ENCODE measurements at places on chromosomes 4 and X. TPM values are rescaled to one million over a fixed set of nuclear protein-coding genes. Genes with fewer than 3 reads are reported as not detected.

DNA sequence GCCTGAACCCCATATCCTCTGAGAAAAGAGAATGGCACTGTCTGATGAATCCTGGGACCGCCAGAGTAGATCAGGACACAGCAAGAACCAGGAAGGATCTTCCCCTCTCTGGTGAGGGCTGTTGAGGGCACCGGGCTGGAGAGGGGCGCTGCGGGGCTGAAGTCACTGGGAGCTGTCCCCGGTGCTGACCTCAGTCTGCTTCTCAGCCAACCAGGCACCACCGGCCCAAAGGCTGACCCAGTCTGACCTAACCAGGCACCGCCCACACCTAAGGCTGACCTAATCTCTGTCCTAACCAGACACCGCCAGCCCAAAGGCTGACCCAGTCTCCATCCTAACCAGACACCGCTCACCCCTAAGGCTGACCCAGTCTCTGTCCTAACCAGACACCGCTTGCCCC, 82.8 kb downstream of the CPZ start:
- peak; percentile 5 for DNase-seq
- no peak overlapping the region for H3K4me3 ChIP-seq
- H3K4me1 ChIP-seq: no peaks in the 10 kb centered on the region

HPSE gene
- 5.5 TPM for total RNA-seq

DNA sequence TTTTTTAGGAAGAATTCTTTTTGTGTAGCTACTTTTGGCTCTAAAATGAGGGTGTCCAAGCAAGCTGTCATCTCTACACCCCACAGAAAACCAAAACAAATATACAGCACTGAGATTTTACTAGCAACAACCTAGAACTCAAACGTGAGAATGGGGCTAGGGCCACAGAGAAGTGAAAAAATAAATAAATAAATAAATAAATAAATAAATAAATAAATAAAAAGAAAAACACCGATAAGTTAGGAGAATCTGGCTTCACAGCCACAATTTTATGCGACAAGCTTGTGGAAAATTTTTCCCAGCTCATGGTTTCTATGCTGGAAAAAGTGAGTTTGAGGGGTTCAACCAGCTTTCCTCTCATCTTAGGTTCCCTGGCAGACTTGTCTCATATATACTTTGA, 324.6 kb upstream of the TACR3 start:
- no peak overlapping the region for H3K27ac ChIP-seq
- H3K27me3 ChIP-seq: no peaks in the 10 kb centered on the region
- H3K4me1 ChIP-seq: no peaks in the 10 kb centered on the region
- H3K4me3 ChIP-seq: no peak overlapping the region

CT83 gene
- not detected for total RNA-seq

UGT2A3 gene
- not detected for total RNA-seq

DNA sequence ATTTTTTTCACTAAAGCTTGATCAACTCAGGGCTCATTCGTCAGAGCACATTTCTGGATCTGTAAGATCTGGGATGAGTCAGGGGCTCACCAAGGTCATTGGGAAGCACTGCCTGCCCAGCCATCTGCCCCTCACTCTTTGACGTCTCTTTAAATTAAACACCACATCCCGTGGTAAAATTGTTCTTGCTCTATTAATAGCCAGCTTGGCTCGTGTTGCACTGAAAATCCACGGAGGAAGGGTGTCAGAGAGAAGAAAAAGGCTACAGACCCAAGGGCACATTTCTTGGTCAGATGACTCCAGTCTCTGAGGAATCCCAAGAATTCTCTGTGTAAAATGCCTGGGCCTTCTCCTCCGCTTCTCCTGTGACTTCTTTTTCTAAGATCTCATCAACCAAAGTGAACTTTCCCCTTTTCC, 45.7 kb upstream of the GATB start:
- DNase-seq: no peak
- H3K27me3 ChIP-seq: no peaks in the 10 kb centered on the region
- H3K27ac ChIP-seq: no peak overlapping the region

- no peaks in the 10 kb centered on the region for H3K36me3 ChIP-seq
- DNase-seq: no peak
- no peak overlapping the region for H3K27ac ChIP-seq
- no peaks in the 10 kb centered on the region for H3K4me1 ChIP-seq
- H3K4me3 ChIP-seq: no peak overlapping the region
Observed at GRCh38 chrX:105299286-105299685, 78.8 kb upstream of the TEX13A start.

KIF4A gene
- 22.3 TPM for total RNA-seq

MAGED4B gene
- total RNA-seq: 1.5 TPM

CENPVL3 gene
- 0.25 TPM for total RNA-seq

PABPC1L2B gene
- not detected for total RNA-seq

XAGE1A gene
- not detected for total RNA-seq

All from activated CD8-positive, alpha-beta T cell treated with anti-CD3 and anti-CD28 coated beads for 36 hours (primary cell).